PC-9 (cell line): ENCODE measurements at places on chromosomes 5 and 9.

DNA sequence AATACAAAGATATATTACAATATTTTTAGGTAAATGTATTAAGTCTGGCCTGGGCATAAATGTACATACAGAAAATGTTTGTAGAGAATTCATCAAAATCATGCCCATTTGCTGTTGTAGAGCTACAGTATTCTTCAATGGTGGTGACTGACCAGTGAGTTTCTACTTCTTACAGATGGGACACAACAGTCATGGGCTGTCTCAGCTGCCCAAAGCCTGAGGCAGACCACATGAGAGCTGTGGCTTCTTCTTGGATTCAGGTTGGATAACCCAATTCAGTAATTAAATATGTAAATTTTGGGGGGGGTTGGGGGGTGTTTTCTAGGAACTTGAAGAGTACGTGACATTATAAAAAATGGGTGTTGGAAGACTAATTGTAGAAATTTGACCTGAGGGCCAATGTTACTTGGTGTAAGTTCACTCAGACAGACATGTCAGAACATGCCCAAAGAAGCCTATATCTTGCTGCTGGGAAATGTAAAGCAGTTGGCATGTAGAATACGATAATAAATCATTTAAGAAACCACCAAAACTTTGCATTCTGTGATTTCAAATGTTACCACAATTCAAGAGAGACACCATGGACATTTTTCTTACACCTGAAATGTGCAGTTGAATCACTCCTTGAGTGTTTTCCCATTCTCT is 17.9 kb downstream of the STARD4 start:
- no peaks in the 10 kb centered on the region for H3K36me3 ChIP-seq
- no peak overlapping the region for H3K4me3 ChIP-seq
- H3K4me1 ChIP-seq = no peaks in the 10 kb centered on the region
- DNase-seq = no peak
- no peaks in the 10 kb centered on the region for H3K27me3 ChIP-seq

- no peaks in the 10 kb centered on the region for H3K4me1 ChIP-seq
- H3K36me3 ChIP-seq = no peaks in the 10 kb centered on the region
- no peak overlapping the region for H3K4me3 ChIP-seq
- H3K27ac ChIP-seq = no peak overlapping the region
- no peaks in the 10 kb centered on the region for H3K27me3 ChIP-seq
Observed at GRCh38 chr9:100466829-100467221, 6.1 kb upstream of the TMEFF1 start.

GRCh38 chr9:125361837-125362531 is 100.4 kb downstream of the GAPVD1 start:
- H3K4me1 ChIP-seq = no peaks in the 10 kb centered on the region
- H3K27ac ChIP-seq = no peak overlapping the region
- H3K36me3 ChIP-seq = peaks cover 20% of the 10 kb centered on the region; the same call in 1 of the 2 replicates
- no peaks in the 10 kb centered on the region for H3K27me3 ChIP-seq

GRCh38 chr9:1049641-1050040 is 516 bp upstream of the DMRT2 start:
- no peaks in the 10 kb centered on the region for H3K27me3 ChIP-seq
- no peaks in the 10 kb centered on the region for H3K4me1 ChIP-seq
- H3K4me3 ChIP-seq = no peak overlapping the region
- H3K27ac ChIP-seq = no peak overlapping the region
- H3K36me3 ChIP-seq = no peaks in the 10 kb centered on the region

- DNase-seq = no peak
- H3K4me3 ChIP-seq = no peak overlapping the region
- H3K36me3 ChIP-seq = no peaks in the 10 kb centered on the region
Observed at GRCh38 chr5:133696782-133697507, 84.6 kb upstream of the FSTL4 start.

DNA sequence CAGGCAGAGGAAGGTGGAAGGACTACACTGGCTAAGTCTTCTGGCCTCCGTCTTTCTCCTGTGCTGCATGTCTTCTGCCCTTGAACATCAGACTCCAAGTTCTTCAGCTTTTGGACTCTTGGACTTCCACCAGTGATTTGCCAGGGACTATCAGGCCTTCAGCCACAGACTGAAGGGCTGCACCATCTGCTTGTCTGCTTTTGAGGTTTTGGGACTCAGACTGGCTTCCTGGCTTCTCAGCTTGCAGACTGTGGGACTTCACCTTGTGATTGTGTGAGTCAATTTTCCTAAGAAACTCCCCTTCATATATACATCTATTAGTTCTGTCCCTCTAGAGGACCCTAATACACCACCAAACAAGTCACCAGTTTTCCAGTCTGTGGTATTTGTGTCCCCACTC is 9.7 kb upstream of the ANKDD1B start:
- peak overlapping the region; percentile 75 for H3K27ac ChIP-seq
- H3K4me1 ChIP-seq = peaks cover 19% of the 10 kb centered on the region
- H3K27me3 ChIP-seq = no peaks in the 10 kb centered on the region
- no peaks in the 10 kb centered on the region for H3K36me3 ChIP-seq
- DNase-seq = no peak
- H3K4me3 ChIP-seq = no peak overlapping the region

- H3K27me3 ChIP-seq = no peaks in the 10 kb centered on the region
- no peak overlapping the region for H3K4me3 ChIP-seq
- no peaks in the 10 kb centered on the region for H3K36me3 ChIP-seq
- DNase-seq = no peak
- H3K27ac ChIP-seq = no peak overlapping the region
Observed at GRCh38 chr9:115815786-115816185, 337.8 kb upstream of the PAPPA start.

DNA sequence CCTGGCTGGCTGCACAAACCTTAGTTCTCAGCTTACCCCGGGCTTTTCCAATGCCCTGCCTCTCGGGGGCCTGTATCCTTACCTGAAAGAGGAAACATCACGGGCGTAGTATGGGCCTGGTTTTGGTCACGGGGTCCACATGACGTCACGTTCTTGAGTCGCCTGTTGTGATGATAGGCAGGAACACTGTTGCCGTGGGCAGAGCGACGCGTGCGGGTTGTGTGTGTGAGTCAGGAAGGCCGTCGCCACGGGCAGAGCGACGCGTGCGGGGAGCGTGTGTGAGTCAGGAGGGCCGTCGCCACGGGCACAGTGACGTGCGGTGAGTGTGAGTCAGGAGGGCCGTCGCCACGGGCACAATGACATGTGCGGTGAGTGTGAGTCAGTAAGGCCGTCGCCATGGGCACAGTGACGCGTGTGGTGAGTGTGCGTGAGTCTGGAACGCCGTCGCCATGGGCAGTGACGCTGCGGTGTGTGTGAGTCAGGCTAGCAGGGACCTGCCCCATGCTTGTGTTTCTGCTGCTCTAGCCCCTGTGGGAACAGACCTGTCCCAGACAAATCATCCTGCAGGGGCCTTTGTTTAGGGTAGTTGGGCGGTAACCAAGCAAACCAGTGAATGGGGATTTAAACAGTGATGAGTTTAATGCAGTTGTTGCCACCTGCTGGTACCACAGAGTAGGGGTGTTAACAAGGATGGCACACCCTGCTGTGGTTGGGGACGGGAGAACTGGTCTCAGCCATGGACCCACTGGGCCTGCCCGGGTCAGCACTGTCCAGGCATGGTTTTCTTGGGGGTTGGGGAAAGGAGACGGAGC is 19.8 kb downstream of the TRIP13 start:
- H3K27me3 ChIP-seq = no peaks in the 10 kb centered on the region
- peaks cover 12% of the 10 kb centered on the region for H3K36me3 ChIP-seq
- peak overlapping the region; percentile 79 for H3K27ac ChIP-seq
- peak; percentile 99 for DNase-seq
- peaks cover 14% of the 10 kb centered on the region for H3K4me1 ChIP-seq

DNA sequence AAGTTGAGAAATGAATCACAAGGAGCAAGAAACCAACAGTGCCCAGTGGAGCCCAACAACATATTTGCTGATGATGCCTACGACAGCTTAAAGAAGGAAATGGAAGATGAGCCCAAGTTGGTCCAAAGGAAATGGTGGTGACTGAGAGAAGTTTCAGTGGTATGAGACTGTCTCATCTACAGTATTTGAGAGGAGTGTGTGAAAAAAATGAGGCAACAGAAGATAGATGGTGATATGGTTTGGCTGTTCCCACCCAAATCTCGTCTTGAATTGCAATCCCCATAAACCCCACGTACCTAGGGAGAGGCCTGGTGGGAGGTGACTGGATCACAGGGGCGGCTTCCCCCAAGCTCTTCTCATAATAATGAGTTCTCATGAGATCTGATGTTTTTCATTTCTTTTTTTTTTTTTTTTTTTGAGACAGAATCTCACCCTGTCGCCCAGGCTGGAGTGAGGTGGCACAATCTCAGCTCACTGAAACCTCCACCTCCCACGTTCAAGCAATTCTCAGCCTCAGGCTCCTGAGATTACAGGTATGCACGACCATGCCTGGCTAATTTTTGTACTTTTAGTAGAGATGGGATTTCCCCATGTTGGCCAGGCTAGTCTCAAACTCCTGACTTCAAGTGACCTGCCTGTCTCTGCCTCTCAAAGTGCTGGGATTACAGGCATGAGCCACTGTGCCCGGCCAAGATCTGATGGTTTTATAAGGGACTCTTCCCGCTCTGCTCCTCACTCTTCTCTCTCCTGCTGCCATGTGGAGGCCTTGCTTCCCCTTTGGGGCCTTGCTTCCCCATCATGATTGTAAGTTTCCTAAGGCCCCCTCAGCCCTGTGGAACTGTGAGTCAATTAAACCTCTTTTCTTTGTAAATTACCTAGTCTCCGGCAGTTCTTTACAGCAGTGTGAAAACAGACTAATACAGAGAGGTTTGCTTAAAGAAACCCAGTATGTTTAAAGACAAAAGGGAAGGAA is 30.2 kb downstream of the EFCAB9 start:
- no peak overlapping the region for H3K27ac ChIP-seq
- H3K4me1 ChIP-seq = no peaks in the 10 kb centered on the region
- H3K4me3 ChIP-seq = no peak overlapping the region
- H3K27me3 ChIP-seq = no peaks in the 10 kb centered on the region
- H3K36me3 ChIP-seq = peaks cover 2% of the 10 kb centered on the region; the same call in 1 of the 2 replicates
- DNase-seq = no peak

GRCh38 chr5:10202089-10202910 is 47.4 kb downstream of the ATPSCKMT start:
- DNase-seq = no peak
- no peak overlapping the region for H3K4me3 ChIP-seq
- no peaks in the 10 kb centered on the region for H3K36me3 ChIP-seq
- no peaks in the 10 kb centered on the region for H3K4me1 ChIP-seq

GRCh38 chr5:148343603-148344487 is 8.5 kb downstream of the SPINK9 start:
- H3K4me3 ChIP-seq = peak overlapping the region; percentile 33; the same call in 1 of the 2 replicates
- DNase-seq = no peak
- H3K27me3 ChIP-seq = no peaks in the 10 kb centered on the region
- H3K36me3 ChIP-seq = no peaks in the 10 kb centered on the region
